ENCODE measurements at places on chromosomes 11 and 22.

DNA sequence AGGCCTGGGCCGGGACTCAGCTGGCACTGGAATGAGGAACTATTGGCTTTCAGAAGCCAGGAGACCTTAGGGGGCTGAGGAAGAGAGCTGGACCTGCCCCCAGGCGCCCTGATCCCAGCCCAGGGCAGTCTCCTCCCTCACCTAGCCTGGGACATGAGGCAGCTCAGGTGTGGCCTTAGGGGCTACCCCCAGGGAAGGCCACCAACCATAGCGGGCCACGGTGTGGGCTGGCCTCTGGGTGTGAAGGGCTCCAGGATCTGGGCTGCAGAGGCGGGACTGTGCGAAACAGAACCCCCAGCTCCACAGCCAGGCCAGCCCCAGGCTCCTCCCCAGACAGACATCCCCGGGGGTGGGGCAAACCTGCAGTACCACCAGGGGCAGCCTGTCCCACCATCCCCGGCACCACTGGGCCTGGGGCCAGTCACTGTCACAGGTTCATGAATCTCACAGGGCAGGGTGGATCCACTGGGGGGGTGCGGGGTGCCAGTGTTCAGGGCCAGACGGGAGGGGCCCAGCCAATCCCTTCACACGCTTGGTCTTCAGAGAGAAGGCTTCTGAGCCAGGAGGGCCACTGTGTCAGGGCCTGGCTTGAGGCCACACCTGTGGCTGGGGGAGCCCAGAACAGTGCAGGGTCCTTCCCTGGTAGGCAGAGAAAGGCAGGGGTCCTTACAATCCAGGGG, 3.5 kb downstream of the PLXNB2 start:
- no peak for DNase-seq

GRCh38 chr11:15909937-15910598, 446.3 kb downstream of the SOX6 start:
- DNase-seq, result no peak

GRCh38 chr11:65498977-65499712, at the start of gene MALAT1:
MALAT1 (plus strand) TSS chr11:65499045.
- DNase-seq, result peak; percentile 94

DNA sequence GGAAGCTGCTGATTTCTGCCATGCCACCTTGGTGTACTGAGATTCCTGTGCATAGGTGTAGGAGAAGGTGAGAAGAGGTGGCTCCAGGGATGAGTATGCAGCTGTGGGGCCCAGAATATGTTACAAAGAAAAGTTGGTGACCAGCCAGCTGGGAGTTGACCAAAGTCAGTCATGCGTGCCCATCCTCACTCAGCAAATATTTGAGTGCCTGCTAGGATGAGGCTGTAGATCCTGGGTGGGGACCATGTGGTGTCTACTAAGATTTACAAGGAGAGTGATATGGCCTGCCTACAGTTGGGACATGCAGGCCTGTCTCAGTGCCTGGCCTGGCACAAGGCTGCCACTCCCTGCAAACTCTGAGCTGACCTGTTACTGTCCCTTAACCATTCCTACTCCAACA, 19.4 kb downstream of the RNF185 start:
- DNase-seq, result no peak

- DNase-seq, result no peak
Observed at GRCh38 chr11:132312161-132312560, 941.7 kb downstream of the NTM start.

DNA sequence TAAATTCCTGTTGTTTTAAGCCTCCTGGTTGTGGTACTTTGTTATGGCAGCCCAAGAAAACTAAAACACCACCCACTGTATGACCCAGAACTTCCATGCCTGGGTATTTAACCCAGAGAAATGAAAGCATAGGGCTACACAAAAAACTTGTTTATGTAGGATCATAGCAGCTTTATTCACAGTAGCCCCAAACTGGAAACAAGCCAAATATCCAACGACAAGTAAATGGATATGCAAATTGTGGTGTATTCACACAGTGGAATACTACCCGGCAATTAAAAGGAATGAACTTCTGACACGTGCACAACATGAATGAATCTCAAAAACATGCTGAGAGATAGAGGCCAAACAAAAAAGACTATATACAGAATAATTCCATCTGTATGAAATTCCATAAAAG, 62.2 kb upstream of the NAV2 start:
- no peak for DNase-seq

DNA sequence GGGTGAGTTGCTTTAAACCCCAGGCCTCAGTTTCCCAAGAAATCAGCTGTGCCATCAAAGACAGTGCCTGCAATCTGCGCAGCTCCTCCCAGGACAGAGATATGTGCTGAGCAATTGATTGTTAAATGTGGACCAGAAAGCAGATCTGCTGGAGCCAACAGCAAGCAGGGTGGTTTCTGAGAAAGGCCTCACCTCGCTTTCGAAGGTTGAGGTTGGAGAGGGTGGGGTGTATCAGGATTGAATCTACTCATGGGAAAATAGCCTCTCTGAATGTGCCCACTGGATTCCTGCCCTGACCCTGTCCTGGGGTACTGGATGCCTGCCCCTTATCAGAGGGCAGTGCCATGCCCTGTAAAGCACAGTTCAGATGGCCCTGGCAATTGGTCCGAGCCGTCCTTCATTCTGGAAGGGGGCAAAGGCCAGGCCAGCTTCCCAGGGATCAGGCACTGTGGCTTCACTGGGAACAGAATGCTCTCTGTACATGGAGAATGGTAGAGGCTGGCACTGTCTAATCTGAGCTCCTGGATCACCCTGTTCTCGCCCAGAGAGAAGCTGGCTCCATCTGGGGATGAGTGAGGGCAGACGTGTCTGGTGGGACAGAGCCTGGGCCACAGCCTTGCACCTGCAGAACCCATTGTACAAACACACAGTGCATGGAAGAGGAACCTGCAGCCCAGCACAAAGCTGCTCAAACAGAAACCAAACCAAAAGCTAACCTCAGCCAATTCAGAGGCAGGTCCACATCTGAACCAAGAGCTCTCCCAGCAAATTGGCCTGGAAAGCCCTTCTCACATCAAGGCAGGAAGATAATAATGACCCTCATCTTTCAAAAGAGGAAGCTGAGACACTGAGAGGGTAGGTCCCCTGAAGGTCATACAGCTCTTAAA, 15.2 kb downstream of the DHCR7 start:
- DNase-seq, result no peak

DNA sequence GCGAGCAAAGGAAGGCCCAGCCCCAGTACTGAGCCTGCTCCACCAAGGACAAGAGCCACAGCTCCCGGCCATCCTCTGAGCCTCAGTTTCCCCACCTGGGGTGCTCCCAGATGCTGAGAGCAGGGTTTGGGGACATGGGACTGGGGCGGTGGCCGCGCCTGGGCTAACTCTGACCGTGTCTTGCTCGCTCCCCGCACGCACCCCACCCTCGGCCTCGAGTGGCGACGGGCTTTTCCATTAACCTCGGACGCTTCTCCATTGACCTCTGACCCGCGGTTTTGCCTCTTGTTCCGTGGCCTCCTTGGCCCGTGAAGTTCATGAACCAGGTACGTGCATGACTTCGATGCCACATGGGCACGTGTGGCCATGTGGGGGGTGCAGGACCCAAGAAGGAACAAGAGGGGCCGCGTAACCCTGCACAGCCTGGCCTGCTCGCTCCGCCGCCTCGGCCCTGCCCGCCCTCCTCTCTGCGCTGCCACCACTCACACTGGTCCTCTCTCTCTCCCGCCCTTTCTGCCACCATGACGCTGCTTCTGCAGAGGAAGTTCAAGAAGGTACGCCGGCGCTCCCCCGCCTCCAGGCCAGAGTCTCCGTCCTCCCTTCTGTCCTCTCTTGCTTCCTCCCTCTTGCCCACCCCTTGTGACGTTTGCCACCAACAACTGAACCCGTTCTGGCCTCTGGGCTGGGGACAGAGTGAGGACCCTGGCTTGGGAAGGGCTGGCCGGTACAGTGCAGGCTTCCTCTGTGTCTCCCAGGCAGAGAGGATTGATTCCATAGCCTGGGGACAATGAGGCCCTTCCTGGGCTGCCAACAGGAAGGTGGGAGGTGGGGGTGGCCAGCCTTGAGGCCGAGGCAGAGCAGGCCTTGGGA, 6.9 kb downstream of the TNNT3 start:
- DNase-seq, result no peak

DNA sequence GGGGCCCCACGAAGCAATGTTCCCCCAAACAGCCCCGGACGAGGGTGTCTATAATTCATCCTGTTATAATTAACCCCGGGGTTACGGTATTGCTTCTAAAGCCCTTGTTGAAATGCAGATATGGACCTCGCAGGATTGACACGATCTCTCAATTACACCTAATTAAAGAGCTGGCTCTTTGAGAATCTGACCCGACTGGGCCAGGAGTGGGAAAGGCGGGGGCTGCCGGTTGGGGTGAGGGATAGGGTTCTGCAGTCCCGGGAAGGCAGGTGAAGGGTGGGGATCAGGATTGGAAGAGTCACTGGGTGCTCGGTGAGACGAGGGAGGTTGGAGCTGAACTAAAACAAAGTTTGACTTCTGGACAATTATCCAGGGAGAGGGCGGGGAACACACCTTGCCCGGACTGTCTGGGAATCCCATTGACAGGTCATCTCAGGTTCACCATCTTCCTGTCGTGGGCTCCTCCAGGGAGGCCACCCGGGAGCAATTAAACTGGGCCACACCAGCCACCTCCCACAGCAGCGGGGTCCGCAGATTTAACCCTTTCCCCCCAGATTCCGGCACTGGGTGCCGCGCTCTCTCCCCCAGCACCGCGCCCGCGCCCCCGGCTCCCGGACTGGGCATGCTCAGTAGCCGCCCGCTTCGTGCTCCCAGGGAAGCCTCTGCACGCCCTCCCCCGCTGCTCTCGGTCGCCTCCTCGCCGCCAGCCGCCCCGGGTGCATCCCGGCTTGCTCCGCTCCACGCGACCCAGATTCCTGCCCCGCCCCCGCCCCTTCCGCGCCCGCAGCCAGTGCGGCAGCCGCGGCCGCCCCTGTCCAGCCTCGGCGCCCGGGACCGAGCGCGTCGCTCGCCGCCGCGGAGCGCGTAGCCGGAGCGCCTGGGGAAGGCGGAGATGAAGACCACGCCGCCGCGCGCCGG, at the start of gene ELMOD1:
Gene ELMOD1 (plus strand): TSS at position 688 of the 918 bp plus-strand sequence. CDS start 27,043 bp downstream, outside the sequence.
- peak; percentile 51 for DNase-seq

- no peak for DNase-seq
Observed at GRCh38 chr11:66322732-66323427, 6.0 kb upstream of the CD248 start.

DNA sequence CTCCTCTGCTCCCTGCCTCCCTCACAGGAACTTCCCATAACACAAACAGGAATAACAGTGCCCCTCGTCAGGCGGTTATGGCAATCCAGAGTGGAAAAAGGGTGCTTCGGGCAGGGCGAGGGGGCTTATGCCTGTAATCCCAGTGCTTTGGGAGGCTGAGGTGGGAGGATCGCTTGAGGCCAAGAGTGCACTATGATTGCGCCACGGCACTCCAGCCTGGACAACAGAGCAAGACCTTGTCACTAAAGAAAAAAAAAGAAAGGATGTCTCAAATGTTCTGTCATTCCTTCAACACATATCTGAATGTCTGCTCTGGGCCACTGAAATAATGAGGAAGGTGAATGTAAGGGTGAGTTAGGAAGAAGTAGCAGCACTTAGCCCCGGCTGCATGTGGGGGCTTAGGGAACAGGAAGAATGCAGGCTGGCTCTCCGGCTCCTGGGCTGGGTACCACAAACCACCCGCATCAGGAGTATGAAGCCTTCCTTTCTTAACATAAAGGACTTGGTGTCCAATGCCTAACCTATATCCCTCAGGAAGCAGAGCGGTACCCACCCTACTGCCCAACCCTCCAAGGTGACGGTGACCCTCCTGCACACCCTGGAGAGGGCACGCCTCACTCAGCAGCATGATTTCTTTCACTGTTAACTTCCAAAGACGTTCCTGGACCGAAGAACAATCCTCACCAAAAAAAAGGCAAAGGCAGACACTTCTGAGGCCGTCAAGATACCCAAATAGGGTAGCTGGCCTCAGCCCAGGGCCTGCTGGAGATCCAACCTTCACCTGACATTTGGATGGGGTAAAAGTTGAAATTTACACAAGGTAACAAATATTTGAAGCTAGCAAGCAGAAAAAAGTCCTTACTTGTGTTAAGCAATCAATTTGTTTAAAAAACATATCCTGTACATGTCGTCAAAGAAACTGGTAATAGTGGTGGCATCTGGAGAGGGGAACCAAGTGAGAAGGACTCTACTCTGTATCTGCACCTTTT, 3.8 kb downstream of the CPT1A start:
- DNase-seq, result no peak

DNA sequence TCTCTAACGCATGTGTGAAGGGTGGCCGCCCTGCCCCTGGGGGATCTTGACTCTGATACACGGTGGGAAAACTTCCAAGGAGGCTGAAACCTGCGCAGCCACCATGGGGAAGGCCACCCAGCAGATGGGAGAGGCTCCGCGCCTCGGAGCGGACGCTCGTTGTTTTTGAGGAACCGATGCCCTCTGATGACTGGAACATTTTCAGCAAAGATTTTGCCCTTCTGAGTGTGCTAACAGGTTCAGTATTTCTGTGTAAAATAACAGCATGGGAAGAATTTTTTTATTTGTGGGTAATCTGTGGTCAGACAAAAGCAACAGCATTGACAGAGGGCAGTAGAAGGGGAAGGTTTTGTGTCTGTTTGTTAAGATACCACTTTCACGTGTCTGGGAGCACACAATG, 16.7 kb downstream of the MB start:
- no peak for DNase-seq

GRCh38 chr11:7898666-7899283, 32.3 kb downstream of the OR10A6 start:
- DNase-seq, result no peak

GRCh38 chr22:45888221-45889092, 88.5 kb downstream of the WNT7B start:
- DNase-seq, result no peak

DNA sequence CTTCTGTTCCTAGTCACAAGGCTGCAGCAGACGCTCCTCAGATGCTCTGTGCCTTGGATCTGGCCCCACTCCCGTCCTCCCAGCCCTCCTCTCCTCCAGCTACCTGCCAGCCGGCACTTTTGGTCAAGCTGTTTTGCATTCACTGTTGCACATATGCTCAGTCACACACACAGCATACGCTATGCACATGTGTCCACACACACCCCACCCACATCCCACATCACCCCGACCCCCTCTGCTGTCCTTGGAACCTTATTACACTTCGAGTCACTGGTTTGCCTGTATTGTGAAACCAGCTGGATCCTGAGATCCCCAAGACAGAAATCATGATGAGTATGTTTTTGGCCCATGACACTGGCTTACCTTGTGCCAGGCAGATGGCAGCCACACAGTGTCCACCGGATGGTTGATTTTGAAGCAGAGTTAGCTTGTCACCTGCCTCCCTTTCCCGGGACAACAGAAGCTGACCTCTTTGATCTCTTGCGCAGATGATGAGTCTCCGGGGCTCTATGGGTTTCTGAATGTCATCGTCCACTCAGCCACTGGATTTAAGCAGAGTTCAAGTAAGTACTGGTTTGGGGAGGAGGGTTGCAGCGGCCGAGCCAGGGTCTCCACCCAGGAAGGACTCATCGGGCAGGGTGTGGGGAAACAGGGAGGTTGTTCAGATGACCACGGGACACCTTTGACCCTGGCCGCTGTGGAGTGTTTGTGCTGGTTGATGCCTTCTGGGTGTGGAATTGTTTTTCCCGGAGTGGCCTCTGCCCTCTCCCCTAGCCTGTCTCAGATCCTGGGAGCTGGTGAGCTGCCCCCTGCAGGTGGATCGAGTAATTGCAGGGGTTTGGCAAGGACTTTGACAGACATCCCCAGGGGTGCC, 109.8 kb downstream of the BCR start:
- peak; percentile 70 for DNase-seq

Data from stimulated activated naive CD8-positive, alpha-beta T cell treated with anti-CD3 and anti-CD28 coated beads, Interleukin-15, Interleukin-2, amounts not matched to agents 100 U/mL and 50 U/mL, for 24 hours (primary cell).